ENCODE measurements at places on chromosomes 11 and 22.

- DNase-seq: no peak
These were observed 78.2 kb downstream of the GGT1 start for GRCh38 chr22:24681236-24681635.

DNA sequence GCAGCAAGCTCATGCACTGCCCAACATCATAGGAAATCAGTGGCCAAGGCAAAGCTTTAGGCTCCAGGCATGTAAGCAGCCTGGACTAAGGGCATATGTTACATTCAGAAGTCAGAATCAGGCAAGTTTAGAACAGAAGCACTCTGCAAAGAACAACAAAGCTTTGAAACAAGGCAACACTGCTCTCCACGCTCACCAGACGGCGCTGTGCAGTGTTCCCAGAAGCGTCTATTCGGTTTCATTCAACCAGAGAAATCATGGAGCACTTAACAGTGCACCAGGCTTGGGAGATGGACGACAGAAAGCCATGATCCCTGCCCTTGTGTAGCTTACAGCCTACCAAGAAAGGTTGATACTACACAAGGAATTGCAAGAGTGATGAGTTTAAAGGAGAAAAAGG, 555.8 kb downstream of the BUD13 start:
- no peak for DNase-seq

GRCh38 chr11:86728562-86728961, 56.1 kb upstream of the ME3 start:
- no peak for DNase-seq

DNA sequence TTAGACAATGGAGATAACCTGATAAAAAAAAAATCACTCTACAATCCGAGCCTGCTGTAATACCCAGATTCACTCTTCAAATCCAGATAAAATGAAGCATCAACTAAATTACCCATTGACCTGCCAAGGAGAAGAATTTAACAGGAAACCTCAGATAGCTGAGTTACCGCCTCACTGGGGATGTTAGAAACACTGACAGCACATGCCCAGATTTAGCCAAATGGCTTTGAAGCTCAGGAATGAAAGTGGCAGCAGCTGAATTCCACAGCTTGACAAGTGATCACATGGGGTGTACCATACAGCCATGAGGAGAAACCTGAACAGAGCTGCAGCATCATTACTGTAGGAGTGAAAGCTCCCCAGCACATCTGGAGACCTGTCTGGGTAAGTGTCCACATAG, 807.6 kb downstream of the DLG2 start:
- DNase-seq: no peak

DNA sequence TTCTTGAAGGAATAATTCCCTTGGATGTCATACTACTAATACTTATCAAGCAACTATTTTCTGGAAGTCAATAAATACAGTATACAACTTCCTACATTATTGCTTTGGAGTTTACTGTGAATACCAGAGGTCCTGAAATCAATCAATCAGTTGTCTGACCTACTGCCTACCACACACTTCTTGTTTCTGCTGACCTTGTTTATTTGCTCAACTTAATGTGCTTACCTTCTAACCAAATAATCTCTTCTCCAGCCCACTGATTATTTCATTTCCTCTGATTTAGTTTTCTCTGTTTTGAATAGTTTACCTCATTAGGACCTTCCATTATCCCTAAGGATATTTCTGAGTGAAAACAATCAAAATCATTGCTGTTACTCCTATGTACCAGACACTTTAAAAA, 523.6 kb upstream of the ARHGAP42 start:
- no peak for DNase-seq

- no peak for DNase-seq
These were observed 10.6 kb upstream of the GNB1L start for GRCh38 chr22:19865141-19865829.

DNA sequence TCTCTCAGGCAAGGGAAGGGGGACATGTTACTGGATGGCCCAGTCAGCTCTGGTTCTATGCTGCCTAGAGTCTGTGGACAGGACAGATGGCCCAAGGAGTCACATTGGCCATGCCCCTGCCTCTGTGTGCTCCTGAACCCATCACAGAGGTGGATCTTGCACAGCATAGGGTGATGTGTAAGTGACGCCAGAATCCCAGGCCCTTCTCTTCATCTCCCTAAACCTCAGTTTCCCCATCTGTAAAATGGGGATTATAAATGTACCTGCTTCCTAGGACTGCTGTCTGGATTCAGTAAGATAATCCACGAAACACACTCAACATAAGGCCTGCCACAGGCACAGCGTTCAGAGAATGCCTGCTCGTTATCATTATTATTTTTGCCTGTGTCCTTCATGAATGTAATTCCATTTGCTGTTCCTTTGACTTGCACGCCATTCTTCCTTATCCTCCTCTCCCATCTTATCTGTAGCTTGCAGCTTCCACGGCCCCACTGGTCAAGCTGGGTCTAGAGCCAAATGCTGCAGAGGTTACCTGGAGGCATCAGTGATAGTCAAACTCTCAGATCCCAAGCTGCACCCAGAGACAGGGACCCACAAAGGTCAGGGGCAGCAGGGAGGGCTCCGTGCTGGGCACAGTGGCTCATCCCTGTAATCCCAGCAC, 207.0 kb downstream of the MN1 start:
- no peak for DNase-seq

- DNase-seq: no peak
These were observed 1.7 kb upstream of the GAB2 start for GRCh38 chr11:78419327-78419726.

DNA sequence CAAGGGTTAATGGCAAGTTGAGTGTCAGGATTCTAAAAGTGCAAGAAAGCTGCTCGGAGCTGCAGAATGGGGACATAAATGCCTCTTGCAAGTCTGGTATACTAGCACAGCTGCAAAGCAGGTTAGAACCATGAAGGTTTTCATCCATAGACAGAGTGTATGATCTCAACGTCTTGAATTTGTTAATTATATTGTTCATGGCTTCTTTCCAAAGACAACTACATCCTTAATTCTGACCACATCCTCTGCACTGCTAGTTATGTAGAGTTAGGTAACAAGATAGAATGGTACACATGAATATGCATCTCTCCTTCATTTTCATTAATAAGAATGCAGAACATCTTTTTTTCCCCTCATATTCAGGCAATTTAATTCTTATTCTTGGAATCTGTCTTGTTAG, 34.2 kb downstream of the EXPH5 start:
- no peak for DNase-seq

- DNase-seq: no peak
These were observed 3.1 kb upstream of the PGGHG start for GRCh38 chr11:285894-286220.

GRCh38 chr11:44771841-44772240, 45.1 kb downstream of the TSPAN18 start:
- DNase-seq: no peak
